ENCODE measurements at places on chromosomes 12 and 14. TPM values are rescaled to one million over a fixed set of nuclear protein-coding genes. Genes with fewer than 3 reads are reported as not detected.

PPP2R5E gene
- total RNA-seq, result 46.3 TPM

DNA sequence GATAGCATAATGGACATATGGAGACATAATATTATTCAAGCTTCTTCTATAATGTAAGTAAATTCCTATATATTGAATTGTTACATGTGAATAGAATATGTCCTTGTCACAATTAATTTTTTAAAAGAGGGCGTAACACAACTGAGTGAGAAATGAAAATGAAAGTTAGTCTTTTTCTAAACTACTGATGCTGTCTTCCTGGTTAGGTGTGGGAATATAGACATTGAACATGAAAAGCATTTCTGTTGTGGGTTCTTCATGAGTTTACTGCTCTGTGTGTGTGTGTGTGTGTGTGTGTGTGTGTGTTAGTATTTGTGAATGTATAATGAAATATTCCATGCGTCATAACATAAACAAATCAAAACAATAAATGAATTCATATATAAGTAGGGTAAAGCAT is 40.5 kb upstream of the RTL1 start:
- no peak overlapping the region for H3K4me3 ChIP-seq
- no peak overlapping the region for H3K27ac ChIP-seq
- peaks cover 10% of the 10 kb centered on the region for H3K4me1 ChIP-seq
- H3K36me3 ChIP-seq, result no peaks in the 10 kb centered on the region
- H3K27me3 ChIP-seq, result peaks cover 5% of the 10 kb centered on the region
- DNase-seq, result no peak

A2ML1 gene
- total RNA-seq, result not detected

- H3K36me3 ChIP-seq, result no peaks in the 10 kb centered on the region
- H3K4me1 ChIP-seq, result no peaks in the 10 kb centered on the region
- H3K27ac ChIP-seq, result no peak overlapping the region
- no peaks in the 10 kb centered on the region for H3K27me3 ChIP-seq
- DNase-seq, result no peak
Observed at GRCh38 chr12:60172266-60173211, 576.7 kb downstream of the SLC16A7 start.

DNA sequence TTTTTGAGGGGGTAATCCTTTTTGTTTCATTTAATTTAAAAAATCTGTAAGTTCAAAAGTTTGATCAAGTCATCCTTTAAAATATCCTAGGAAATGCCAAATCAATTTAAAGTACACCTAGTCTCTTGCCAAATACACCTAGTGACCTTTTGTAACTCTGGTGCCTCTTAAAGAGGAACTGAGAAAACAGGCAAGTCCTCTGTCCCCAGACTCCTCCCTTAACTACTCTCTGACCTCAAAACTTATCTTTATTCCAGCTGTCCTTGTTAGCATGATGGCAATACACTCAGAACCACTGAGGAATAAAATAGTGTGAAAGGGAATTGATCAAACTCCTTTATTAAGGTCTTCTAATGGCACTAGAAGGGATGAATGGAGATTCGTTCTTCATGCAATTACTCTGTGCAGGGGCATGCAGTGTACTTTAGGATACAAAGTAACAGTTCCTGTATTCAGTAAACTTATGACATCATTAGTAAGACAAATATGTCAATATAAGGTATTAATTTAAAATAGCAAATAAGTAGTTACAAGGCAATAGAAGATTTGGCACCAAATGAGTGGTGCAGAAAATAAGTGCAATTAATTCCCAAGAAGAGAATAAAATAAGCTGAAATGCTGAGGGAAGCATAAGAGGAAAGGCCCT is 3.3 kb downstream of the FAR2 start:
- H3K4me1 ChIP-seq, result peaks cover 17% of the 10 kb centered on the region
- H3K27ac ChIP-seq, result no peak overlapping the region

DNA sequence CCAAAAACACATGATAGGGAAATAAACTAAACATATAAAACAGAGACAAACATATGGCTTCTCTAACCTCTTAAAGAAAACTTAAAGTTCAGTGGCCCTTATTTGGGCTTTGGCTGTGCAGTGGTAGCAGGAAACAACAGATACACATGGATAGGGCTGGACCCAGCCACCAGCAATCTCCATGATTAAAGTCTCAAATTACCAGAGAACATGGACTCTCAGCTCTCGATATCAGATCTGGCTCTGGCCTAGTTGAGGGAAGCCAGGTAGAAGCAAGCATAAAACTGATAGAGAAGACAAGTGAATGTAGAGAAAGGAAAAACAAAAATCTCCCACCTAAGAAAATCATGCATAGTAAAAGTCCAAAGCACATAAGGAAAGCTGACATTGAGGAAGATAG is 164.8 kb downstream of the ITPR2 start:
- H3K4me1 ChIP-seq, result no peaks in the 10 kb centered on the region
- DNase-seq, result no peak
- no peaks in the 10 kb centered on the region for H3K27me3 ChIP-seq
- no peak overlapping the region for H3K4me3 ChIP-seq
- H3K27ac ChIP-seq, result no peak overlapping the region
- H3K36me3 ChIP-seq, result peaks cover 13% of the 10 kb centered on the region

SGPP1 gene
- total RNA-seq, result 14.7 TPM

NKX2-1 gene
- total RNA-seq, result not detected

ZNF140 gene
- 15.1 TPM for total RNA-seq

- H3K4me3 ChIP-seq, result no peak overlapping the region
- H3K36me3 ChIP-seq, result no peaks in the 10 kb centered on the region
- DNase-seq, result no peak
Observed at GRCh38 chr12:129073157-129073915, 220.1 kb downstream of the GLT1D1 start.

- DNase-seq, result no peak
- H3K27ac ChIP-seq, result no peak overlapping the region
- no peaks in the 10 kb centered on the region for H3K36me3 ChIP-seq
- H3K4me1 ChIP-seq, result no peaks in the 10 kb centered on the region
Observed at GRCh38 chr12:5650829-5651461, 219.0 kb downstream of the NTF3 start.

GRCh38 chr12:57248934-57249742 is 1.8 kb downstream of the STAC3 start:
- peaks cover 6% of the 10 kb centered on the region for H3K36me3 ChIP-seq
- peaks cover under 1% of the 10 kb centered on the region for H3K27me3 ChIP-seq
- no peak overlapping the region for H3K27ac ChIP-seq
- no peak for DNase-seq
- H3K4me1 ChIP-seq, result peaks cover 10% of the 10 kb centered on the region

STON2 gene
- total RNA-seq, result 0.44 TPM

DNA sequence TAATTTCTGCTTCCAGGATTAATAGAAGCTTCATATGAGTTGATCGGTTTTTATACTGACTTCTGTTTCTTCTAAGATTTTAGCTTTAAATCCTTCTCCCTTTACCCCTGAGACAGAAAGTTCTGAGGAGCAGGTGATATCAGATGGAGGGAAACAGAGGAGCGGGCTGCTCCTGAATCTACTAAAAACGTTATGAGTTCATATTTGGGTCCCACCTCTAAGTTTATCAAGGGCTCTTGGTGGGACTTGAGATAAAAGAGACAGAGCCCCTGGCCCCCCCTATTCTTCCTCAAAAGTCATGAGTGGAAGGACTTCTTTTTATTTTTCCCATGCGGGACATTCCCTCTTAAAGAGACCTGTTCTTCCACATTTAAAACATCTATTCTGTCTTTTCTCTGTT is 23.8 kb downstream of the CLEC2A start:
- DNase-seq, result no peak
- no peaks in the 10 kb centered on the region for H3K27me3 ChIP-seq
- peaks cover 15% of the 10 kb centered on the region for H3K36me3 ChIP-seq
- H3K27ac ChIP-seq, result no peak overlapping the region
- H3K4me1 ChIP-seq, result peaks cover 23% of the 10 kb centered on the region

NEK9 gene
- total RNA-seq, result 76.8 TPM

DNA sequence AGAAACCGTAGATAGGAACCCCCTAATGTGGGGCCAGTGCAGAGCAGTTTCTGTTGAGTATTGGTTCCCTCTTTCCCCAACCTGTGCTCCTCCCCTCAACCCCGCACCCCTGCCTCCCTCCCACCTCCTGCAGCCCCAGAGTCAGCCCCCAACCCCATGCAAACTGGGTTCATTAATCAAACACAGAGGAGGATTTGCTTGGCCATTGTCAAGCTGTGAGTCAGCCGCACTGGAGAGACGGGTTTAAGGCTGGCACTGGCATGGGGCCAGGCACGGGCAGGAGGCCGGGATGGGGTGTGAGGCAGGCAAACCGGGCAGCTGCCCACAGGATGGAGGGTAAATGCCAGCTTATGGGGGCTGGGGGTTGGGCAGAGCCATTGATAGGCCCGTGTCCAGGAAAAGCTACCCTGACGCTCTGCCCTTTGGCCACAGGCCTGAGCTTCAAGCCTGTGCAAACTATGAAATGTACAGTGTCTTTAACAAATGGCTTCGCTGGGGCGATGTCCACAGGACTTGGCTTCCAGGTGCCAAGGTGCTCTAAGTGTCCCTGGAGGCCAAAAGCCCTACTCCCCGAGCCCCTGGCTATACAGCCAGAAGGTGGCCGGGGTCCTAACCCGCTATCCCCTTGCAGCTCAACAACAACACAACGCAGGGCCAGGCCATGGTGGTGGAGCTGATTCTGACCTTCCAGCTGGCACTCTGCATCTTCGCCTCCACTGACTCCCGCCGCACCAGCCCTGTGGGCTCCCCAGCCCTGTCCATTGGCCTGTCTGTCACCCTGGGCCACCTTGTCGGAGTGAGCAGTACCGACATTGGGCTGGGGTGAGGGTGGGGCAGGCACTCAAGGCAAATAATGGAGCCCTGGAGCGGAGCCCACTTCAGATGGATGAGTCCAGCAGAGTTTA is 1.4 kb downstream of the AQP5 start:
- peaks cover 65% of the 10 kb centered on the region for H3K27me3 ChIP-seq
- H3K4me1 ChIP-seq, result peaks cover 7% of the 10 kb centered on the region
- DNase-seq, result no peak
- H3K4me3 ChIP-seq, result no peak overlapping the region
- no peaks in the 10 kb centered on the region for H3K36me3 ChIP-seq
- H3K27ac ChIP-seq, result no peak overlapping the region

GRCh38 chr12:75774261-75775052 is 257.1 kb downstream of the PHLDA1 start:
- no peak overlapping the region for H3K4me3 ChIP-seq
- peaks cover 21% of the 10 kb centered on the region for H3K27me3 ChIP-seq
- peaks cover under 1% of the 10 kb centered on the region for H3K4me1 ChIP-seq
- DNase-seq, result no peak
- H3K27ac ChIP-seq, result no peak overlapping the region

DNA sequence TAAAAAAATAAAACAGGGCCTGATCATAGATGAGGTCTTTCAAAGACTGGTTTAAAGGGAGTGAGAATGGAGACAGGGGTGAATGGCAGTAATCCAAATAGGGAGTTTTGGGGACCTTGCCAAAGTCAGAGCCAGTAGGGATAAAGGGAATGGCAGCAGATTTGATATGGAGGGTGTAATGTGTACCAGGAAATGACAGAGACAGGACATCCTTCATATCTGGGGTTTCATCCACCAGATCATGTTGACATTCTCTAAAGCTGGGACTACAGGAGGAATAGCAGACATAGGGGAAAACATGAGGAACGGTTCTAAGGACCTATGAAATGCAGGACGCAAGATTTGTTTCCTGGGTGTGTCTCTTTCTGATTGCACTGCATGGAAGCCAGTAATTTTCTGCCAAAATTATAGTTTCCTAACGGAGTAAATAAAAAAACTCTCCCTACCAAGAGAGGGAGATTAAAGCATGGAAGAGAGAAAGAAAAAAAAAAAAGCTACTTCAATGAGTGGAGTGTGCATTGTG is 169.9 kb downstream of the PRKD1 start:
- H3K4me3 ChIP-seq, result no peak overlapping the region
- H3K4me1 ChIP-seq, result no peaks in the 10 kb centered on the region
- no peaks in the 10 kb centered on the region for H3K36me3 ChIP-seq
- DNase-seq, result no peak
- H3K27ac ChIP-seq, result no peak overlapping the region
- no peaks in the 10 kb centered on the region for H3K27me3 ChIP-seq

- no peak overlapping the region for H3K4me3 ChIP-seq
- peaks cover 2% of the 10 kb centered on the region for H3K27me3 ChIP-seq
- peaks cover 18% of the 10 kb centered on the region for H3K36me3 ChIP-seq
- H3K4me1 ChIP-seq, result peaks cover 40% of the 10 kb centered on the region
Observed at GRCh38 chr12:110067531-110067930, 19.2 kb upstream of the C12orf76 start.

PDE3A gene
- not detected for total RNA-seq

- no peak overlapping the region for H3K4me3 ChIP-seq
- no peaks in the 10 kb centered on the region for H3K4me1 ChIP-seq
- H3K27ac ChIP-seq, result no peak overlapping the region
- no peaks in the 10 kb centered on the region for H3K36me3 ChIP-seq
- DNase-seq, result no peak
Observed at GRCh38 chr14:85471744-85472143, 58.2 kb upstream of the FLRT2 start.

GRCh38 chr14:68238976-68239375 is 419.4 kb downstream of the RAD51B start:
- no peaks in the 10 kb centered on the region for H3K36me3 ChIP-seq
- no peak for DNase-seq
- no peak overlapping the region for H3K4me3 ChIP-seq
- H3K4me1 ChIP-seq, result peaks cover 4% of the 10 kb centered on the region
- no peak overlapping the region for H3K27ac ChIP-seq

C1R gene
- 1.7 TPM for total RNA-seq

EDDM3A gene
- total RNA-seq, result not detected

GRIN2B gene
- total RNA-seq, result not detected

DNA sequence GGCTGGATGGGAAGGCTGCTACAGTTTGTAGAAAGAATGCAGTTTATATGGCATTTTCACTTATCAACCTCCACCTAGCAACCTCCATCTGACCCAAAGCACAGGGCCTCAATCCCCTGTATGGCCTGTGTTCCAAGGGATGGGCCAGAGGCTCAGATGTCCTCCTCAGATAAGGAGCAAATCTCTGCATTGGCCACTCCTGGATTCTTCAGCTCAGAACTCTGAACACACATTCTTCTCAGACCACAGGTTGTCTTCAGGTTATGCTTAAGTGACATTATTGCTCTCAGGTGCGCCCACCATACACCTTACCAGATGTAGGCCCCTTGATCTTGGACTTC is 47.9 kb upstream of the JDP2 start:
- DNase-seq, result no peak
- no peak overlapping the region for H3K27ac ChIP-seq
- peaks cover 28% of the 10 kb centered on the region for H3K27me3 ChIP-seq
- no peak overlapping the region for H3K4me3 ChIP-seq

DNA sequence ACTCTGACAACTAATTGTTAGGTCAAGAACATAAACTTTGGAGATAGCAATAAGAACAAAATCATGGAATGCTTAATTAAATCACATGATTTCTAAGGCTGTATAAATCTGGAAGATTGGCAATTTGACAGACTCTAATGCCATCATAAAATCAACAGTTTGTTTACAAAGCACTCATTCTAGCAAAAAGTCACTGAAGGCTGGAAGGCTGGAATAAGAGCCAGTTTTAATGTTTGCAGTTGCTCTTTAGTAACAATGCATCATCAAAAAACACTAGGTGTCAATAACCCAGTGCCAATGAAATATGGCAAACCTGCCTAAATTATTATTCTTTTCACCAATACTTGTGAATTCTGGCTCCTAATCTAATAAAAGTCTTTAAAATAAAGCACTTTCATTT is 65.0 kb downstream of the NUMB start:
- H3K4me3 ChIP-seq, result no peak overlapping the region
- no peak overlapping the region for H3K27ac ChIP-seq
- H3K36me3 ChIP-seq, result peaks cover 1% of the 10 kb centered on the region
- H3K27me3 ChIP-seq, result no peaks in the 10 kb centered on the region

KLHL33 gene
- total RNA-seq, result 0.05 TPM

- H3K27ac ChIP-seq, result no peak overlapping the region
- no peak for DNase-seq
- peaks cover 11% of the 10 kb centered on the region for H3K27me3 ChIP-seq
Observed at GRCh38 chr14:54606631-54607133, 39.8 kb downstream of the SAMD4A start.
